Vagina (tissue), 2 donors: ENCODE measurements at places on chromosomes 3 and 15. TPM values are rescaled to one million over a fixed set of nuclear protein-coding genes. Genes with fewer than 3 reads are reported as not detected.

A4GNT gene
- total RNA-seq = not detected

CDHR4 gene
- not detected for total RNA-seq

UBAP1L gene
- 5.4 TPM for total RNA-seq

SERINC4 gene
- total RNA-seq = not detected

- DNase-seq = no peak
These were observed 286.0 kb downstream of the ADAMTS17 start for GRCh38 chr15:100055821-100056220.

DNA sequence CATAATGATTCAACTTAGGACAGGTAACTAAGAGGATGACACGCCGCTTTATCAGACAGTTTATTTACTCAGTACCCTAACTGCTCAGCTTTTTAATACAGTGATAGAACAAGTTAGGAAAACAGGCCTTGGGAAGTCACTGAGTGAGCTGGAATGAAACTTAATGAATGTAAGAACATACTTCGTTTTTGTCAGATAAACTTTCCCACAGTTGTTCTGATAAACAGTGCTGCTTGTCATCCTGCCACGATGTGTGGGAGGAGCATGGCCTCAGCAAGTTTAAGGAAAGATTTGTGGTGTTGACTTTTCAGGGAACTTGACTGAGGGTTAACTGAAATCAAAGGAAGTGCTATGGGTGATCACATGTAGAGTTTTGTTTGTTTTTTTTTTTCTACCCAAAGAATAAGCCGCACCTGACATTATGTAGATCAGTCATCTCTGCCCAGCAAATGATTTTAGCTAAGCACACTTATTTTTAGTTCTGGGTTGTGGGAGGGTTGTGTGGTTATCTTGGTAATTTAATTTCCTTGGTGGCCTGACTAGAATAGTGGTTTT lies 5.6 kb upstream of the P2RY14 start:
- DNase-seq = no peak

DNA sequence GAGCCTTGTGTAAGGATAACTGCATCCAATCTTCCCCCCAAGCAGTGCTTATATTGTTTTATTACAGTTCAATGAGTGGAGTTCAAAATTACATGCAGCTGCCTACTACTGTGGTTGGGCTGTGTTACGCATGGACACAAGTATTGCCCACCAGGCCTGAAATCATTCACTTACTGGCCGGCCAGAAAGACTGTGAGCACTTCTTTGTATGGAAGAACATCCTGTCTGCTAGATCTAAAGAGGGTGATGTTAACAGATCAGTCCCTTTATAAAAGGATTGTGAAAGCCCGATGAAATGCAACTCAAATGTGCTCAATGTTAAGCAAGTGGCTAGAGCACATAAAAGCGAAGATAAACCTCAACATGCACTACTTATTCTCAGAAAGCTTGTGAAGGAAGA lies 132.5 kb downstream of the FOXP1 start:
- no peak for DNase-seq

DNA sequence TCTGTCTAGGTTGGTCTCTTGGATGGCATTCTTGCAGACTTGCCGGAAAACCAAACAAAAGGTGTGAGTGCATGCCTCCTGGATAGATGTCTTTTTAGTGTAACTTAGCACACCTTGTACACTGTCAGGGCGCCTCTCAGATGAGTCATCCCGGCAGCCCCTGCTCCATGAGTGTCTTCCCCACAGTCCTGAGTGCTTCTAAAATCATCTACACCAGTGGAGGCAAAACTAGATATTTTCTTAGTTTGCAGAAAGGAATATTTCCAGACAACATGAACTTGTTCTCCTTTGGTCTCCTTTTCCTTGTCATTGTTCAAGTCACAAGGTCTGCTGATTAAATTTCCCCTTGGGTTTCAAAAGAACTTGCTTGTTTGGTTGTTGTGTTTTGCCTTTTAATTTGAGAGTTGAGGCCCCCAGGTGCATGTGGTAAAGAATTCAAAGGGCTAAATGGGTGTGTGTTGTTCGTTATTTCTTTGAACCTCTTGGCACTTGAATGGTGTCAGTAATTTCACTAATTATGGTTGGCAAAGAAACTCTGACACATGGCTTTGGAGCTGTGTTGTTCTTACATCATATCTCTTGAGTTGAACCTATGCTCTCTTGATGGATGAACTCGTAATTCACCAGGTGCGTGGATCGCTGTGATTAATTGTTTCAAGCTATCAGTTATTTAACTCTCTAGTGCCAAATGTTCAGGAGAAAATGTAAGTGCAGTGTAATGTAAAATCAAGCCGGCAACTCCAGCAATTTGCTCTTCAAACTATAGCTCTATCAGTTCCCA lies 98.2 kb downstream of the IGF1R start:
- no peak for DNase-seq

DNA sequence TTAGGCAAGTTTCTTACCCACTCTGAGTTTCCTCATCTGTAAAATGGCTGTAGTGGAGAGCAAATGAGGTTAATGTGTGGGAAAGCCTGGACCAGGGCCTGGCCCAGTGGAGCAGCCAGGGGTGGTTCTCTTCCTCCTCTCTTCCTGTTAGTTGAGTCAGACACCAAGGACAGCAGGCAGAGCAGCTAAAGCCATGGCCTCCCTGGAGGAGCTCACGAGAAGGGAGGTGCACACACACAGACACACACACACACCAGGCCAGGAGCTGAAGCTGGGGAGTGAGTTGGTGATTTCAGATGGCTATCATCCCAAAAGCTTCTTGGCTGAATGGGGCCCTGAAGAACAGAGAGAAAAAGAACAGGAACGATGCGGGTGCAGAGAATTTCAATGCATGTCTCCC lies 33.2 kb upstream of the TSPAN3 start:
- DNase-seq = no peak

- no peak for DNase-seq
These were observed 14.5 kb upstream of the CAPN3 start for GRCh38 chr15:42344763-42345162.

- DNase-seq = no peak
These were observed 36.2 kb downstream of the SLC6A11 start for GRCh38 chr3:10852066-10852808.

DNA sequence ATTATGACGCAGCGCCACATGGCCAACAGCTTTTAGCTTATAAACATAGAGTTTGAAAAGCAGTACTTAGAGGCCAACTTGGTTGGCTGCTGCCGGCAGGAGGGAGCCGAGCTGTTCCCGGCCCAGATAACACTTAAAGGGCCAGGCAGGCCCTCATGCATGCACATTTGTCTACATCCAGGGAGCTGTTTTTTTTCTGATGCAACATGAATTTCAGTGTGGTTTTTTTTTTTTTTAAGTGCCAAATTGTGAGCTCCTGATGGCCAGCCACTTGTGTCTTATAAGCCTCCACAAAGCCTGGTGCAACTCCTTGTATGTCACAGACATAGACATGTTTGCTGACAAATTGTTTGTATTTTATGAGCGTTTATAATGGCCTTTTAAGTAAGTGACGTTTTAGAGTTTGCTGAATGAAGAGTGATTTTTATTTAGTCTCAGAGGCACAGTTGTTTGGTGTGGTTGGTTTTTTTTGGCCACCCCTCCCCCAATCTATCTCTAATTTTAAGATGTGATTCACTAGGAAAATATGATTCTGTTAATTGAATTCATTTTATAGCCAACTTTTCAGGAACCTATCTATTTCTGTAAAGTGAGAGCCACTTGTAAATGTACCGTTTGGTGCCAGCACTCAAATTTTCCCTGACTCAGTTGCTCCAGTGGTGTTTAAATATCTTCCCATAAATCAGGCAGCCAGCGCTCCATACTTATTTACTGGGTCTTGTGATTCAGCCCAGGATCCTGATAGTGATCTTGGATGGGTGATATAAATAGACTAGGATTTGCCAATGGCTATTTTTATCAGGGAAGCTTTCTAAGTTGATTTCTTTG lies 134.3 kb downstream of the VGLL4 start:
- no peak for DNase-seq

GRCh38 chr3:24526640-24527212 lies 32.1 kb upstream of the THRB start:
- DNase-seq = no peak

GRCh38 chr3:171346582-171347300 lies 113.5 kb downstream of the TNIK start:
- no peak for DNase-seq

GRCh38 chr15:84752700-84753099 lies 4.3 kb downstream of the ZNF592 start:
- DNase-seq = no peak

DNA sequence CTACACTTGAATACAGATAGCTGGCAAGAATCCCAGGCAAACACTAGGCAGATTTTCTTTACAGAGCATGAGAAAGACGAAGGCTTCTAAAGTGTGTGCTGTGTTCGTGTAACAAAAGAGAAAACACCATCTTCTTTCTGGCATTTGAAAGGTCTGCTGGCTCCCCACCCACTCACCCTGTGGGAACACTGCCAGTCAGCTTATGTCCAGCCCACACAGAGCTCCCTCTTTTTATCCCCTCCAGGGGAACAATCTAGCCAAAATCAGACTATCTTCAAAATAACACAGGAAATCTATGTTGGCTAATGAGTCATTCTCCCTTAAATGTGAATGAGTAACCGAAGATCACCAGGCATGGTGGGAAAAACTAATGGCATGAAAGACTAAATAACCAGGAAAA lies 45.6 kb upstream of the PAQR5 start:
- no peak for DNase-seq

- no peak for DNase-seq
These were observed 19.9 kb downstream of the ZNF710 start for GRCh38 chr15:90020936-90021507.

DNA sequence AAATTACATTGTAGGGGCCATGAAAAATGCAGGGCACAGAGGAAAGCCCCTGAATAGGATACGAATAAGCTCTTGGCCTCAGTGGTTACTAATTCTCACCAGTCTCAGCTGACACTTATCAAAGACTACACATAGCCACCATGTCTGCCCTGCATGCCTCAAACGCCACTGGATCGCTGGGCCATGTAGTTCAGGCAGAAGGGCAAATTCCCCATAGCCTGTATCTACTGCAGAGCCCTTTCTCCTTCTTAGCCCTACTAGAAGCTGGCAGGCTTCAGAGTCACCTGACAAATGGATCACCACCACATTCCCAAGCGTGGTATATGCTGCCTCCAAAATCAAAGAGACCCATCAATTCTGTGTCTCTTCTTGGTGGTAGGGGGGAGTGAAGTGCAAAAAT lies 177.4 kb downstream of the MINAR1 start:
- DNase-seq = no peak

DNA sequence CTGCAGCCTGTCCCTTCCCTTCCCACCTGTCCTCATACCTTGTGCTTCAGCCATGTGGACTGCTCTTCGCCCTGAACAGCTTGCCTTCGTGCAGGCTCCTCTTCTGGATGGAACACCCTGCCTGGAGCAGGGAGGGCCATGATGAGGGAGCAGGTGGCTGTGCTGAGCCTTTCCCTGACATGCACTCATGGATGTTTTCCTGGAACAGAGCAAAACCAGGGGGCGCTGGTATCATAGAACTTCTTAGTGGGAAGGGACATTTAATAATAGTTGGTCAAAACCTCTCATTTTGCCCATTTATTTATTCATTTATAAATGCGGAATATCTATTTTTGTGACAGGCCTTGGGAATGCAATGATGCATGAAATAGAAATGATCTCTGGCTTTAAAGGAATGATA lies 149.3 kb downstream of the CACNA1D start:
- no peak for DNase-seq

- no peak for DNase-seq
These were observed 127.0 kb downstream of the CPNE4 start for GRCh38 chr3:131907796-131908195.

GRCh38 chr15:62453375-62453774 lies 288.3 kb upstream of the C2CD4B start:
- no peak for DNase-seq

DNA sequence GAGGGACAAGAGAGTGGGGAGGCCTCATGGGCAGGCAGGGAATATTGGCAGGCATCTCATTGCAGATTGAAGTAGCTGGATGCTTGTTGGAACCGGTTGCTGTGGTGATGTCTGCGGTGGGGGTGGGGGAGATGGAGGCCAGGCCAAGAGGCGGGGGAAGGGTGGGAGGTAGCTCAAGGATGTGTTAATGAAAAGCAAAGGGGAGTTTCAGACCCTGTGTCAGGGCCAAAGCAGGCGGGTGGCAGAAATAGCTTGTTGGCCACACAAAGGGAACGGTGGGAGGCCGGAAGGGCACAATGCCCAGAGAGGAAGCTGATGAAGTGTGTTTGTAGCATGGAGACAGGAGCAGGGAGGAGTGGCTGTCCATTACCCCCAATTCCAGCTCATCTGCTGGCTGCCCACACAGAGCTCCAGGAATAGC lies 28.0 kb downstream of the CCDC33 start:
- no peak for DNase-seq
